ENCODE measurements at places on chromosomes 16 and 17.

- DNase-seq, result no peak
These were observed 532.7 kb upstream of the CDH8 start for GRCh38 chr16:62568926-62569325.

DNA sequence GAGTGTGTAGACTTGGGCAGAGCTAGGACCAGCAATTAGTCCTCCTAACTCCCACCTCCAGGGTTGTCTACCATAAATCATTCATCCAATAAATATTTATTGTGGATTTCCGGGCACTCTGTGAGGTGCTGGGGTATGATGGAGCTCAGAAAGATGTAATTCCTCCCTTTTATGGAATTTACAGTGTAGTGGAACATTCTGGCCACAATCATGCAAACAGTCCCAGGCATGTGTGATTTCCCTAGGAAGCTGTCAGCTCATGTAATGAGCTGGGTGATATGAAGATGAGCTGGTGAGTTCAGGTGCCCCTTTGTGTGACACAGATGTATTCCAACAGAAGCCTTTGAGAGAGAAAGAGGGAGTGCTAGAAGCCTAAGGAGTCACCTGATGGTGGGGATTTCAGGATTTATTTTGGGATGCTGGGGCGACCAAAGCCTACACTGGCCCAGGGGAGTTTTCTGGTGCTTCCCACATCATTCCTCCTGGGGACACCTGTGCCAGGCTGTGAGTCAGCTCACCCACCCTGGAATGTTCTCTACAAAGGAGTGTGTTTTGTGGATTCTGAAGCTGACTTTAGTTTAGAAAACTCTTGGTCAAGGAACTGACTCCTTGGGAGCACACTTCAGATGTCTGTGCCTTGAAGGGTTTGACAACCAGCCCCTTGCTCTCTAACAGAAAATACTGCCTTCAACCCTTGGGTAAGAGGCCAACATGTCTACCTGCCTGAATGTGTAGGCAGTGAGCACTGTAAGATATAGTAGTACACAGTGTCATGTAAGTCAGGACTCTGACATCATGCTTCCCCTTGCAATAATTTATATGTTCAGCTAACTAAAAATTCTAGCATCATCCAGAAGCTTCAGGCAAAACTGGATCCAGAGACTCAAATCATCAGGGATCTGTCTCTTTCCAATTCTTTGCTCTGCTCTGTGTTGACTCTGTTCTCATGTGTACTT is 42.9 kb downstream of the HS3ST4 start:
- DNase-seq, result no peak

DNA sequence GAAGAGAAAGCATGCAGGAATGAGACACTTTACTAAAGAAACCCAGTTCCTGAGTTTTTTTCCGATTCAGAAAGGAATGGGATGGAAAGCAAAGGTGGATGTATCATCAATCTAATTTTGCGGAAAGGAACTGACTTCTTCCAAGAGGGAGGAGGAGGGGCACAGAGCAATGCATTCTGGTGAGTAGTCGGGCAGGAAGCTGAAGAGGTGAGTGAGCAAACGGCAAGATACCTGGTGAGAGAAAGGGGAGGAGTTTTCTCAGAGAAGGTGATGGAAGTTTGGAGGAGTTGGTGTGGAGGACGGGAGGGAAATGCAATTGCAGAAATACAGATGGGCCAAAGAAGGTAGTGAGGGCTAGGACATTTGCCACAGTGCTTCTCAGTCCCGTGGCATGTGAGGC is 713.2 kb downstream of the KCNJ2 start:
- no peak for DNase-seq

- no peak for DNase-seq
These were observed 70.8 kb upstream of the KCTD5 start for GRCh38 chr16:2611499-2611862.

- peak; percentile 100 for DNase-seq
These were observed 286.6 kb downstream of the SOX9 start for GRCh38 chr17:72407336-72407909.

- DNase-seq, result peak; percentile 97
These were observed 6.9 kb upstream of the CHMP6 start for GRCh38 chr17:80984749-80985148.

DNA sequence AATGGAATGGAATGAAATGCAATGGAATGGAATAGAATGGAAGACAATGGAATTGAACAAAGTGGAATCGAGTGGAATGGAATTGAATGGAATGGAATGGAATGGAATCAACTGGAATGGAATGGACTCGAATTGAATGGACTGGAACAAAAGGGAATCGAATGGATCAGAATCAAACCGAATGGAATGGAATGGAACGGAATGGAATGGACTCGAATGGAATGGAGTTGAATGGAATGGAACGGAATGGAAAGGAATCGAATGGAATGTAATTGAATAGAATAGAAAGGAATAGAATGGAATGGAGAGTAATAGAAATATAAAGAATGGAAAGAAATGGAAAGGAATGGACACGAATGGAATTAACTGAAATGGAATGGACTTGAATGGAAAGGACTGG is 475.2 kb upstream of the WSB1 start:
- DNase-seq, result no peak

- no peak for DNase-seq
These were observed 59.8 kb upstream of the NLRP1 start for GRCh38 chr17:5644065-5644464.

Data from GM23248 (cell line).